ENCODE measurements at places on chromosomes 11 and 22.
A peak's percentile ranks its signal among the peaks of the same experiment; 100 is the strongest.

DNA sequence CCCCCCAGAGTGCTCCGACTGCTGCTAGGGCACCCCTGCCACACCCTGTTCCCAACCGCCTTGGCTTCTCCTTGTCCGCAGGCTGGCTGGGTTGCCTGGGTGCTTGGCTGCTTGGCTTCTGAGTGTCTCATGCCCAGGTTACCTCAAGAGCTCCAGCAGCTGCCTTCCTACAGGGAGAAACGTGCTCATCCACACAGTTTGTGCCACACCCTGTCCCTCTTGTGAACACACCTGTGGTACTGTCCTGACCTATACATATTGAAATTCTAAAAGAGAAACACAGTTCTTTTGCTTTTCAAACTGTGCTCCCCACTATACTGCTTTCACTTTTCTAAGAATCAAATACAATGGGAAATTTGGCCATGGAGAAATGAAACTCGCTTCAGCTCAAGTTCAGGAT, 191.4 kb downstream of the DBX1 start:
- no peak for DNase-seq

- DNase-seq = peak; percentile 49
These were observed 571 bp downstream of the FAR1 start for GRCh38 chr11:13668957-13669521.

DNA sequence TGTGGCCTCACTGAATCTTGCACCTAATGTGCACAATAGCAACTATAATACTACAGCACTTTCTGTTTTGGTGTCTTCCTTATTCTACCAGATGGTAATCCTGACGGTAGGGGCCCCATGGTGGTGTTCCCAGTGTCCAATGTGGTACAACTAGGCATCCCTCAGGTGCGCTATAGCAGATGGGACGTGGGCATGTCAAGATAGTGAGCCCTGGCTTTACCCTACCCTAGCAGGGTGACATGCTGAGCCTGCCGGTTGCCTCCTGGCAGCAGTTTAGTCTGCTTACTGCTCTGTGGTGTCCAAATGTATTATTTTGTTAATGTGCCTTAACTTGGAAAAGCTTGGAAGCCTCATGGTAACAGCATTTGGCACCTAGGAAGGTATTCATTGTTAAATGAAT, 19.2 kb downstream of the ACO2 start:
- no peak for DNase-seq

- no peak for DNase-seq
These were observed 12.5 kb upstream of the CUL5 start for GRCh38 chr11:107996006-107996776.

DNA sequence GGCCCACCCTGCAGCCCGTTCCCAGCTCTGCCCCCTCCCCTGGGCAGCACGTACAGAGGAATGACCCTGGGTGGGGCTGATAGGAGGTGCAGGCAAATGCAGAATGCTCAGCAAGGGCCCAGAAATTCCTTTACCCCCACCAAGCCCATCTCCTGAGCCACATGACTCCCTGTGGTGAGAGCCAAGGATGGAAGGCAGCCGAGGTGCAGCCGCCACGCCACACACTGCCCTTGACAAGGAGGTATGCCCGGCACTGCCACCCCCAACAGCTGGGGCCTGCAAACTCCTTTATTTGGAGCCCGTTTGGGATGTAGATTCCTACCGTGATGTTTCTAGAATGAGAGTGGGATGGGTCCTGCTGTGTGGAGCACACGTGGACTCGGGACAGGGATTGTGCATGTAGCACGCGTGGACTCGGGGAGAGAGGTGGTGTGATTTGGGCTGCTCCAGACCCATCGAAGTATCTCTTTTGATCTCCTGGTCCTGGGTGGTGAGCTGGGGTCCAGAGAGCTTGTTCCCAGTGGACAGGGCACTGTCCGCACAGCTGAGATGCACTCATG, 12.9 kb downstream of the GTSE1 start:
- DNase-seq = no peak

GRCh38 chr11:121889931-121890330, 226.1 kb downstream of the BLID start:
- no peak for DNase-seq

DNA sequence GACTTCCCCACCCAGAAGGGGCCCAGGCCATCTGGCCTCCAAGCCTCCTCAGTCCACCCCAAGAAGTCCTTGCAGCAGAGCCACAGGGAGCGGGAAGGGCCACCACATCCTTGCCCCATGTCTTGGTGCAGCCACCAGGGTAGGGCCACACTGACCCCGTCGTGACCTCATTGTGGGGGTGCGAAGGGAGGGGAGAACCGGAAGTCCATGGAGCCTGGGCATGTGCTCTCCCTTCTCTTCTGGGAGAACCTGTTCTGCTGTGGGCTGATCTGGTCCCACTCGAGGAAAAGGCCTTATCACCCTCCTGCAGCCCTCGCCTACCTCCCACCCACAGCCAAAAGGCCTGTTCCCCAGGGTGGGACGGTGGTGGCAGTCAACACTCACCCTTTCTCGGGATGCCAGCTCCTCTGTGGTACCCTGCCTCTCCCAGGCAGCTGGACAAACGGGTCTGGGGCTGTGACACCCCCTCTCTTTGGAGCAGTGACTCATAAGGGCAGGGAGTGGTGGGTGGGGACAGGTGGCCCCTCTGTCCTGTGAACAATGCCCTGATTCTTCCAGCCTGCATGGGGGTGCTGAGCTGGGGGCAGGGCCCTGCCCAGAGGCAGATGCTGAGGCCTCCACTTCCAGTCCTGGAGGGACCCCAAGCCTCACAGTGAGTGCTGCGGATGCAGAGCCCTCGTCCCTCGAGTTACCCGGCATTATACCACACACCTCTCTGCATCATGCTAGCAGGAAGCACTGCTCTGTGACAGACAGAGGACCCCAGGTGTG, 14.6 kb upstream of the CTSD start:
- no peak for DNase-seq

DNA sequence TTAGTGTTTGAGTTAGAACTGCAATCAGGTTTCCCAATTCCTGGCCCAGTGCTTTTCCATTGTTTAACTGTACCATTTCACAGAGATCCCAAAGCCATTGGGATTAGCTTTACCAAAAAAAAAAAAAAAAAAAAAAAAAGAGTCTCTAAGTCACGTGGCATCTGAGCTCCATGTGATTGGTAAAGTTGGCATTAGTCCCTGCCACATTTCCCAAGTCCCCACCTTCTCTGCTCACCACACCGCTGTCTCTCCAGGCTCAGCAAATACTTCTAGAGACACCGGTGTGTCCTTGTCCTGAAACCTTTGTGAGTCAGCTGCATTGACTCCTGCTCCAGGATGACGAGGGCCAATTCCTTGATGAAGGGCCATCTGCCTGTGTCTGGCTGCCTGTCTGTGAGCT, 305.3 kb downstream of the KIRREL3 start:
- DNase-seq = no peak

DNA sequence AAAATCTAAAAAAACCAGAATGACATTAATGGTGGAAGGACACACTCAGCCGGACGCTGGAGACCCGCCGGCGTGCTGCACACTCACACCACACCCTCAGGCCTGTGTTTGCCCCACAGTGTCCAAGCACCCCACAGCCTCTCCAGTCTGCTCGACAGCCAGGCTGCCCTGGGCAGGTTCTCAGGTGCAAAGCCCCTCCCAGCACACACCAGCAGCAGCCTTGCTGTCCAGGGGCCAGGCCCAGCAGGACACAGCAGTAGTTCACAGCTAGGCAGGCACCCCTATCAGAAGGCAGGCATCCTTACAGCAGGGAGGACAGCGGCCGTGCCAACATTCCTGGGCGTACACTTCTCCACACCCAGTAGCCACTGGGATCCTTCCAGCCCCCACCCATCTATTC, 1.7 kb upstream of the SLC25A1 start:
- no peak for DNase-seq

DNA sequence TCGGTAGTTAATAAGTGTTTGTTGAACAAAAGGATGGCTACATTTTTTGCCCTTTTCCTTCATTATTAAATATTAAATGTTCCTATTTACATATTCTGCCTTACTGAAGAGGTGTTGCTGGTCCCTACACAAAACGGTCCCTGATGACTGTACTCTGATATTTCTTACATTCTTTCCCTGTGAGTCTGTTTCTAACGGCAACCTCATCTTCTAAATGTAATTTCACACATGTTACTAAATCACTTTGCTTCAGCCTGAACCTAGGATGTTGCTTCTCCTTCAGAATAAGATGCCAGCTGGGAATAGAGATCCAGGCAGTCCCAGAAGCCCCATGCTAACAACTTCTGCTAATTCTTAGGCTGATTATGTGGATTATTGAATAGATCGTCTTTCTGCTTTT, 50.3 kb downstream of the SPON1 start:
- DNase-seq = no peak
